Glutamatergic neuron (in vitro differentiated cells): ENCODE measurements at places on chromosomes 2 and 18. TPM values are rescaled to one million over a fixed set of nuclear protein-coding genes. Genes with fewer than 3 reads are reported as not detected.

- H3K4me1 ChIP-seq = no peaks in the 10 kb centered on the region
- no peak overlapping the region for H3K27ac ChIP-seq
- DNase-seq = no peak
These were observed 469.0 kb upstream of the SALL3 start for GRCh38 chr18:78510636-78511035.

GRCh38 chr2:230144355-230144754, 75.4 kb downstream of the SP110 start:
- no peak overlapping the region for H3K27ac ChIP-seq
- no peak for DNase-seq
- H3K4me1 ChIP-seq = no peaks in the 10 kb centered on the region
- H3K27me3 ChIP-seq = no peaks in the 10 kb centered on the region
- H3K4me3 ChIP-seq = no peak overlapping the region

Gene RFX8
- 1.0 TPM for total RNA-seq

GRCh38 chr18:59918997-59919396, 19.2 kb downstream of the PMAIP1 start:
- H3K4me3 ChIP-seq = no peak overlapping the region
- H3K4me1 ChIP-seq = peaks cover 17% of the 10 kb centered on the region
- H3K36me3 ChIP-seq = no peaks in the 10 kb centered on the region
- no peak overlapping the region for H3K27ac ChIP-seq

Gene SULT1C3
- total RNA-seq = not detected

DNA sequence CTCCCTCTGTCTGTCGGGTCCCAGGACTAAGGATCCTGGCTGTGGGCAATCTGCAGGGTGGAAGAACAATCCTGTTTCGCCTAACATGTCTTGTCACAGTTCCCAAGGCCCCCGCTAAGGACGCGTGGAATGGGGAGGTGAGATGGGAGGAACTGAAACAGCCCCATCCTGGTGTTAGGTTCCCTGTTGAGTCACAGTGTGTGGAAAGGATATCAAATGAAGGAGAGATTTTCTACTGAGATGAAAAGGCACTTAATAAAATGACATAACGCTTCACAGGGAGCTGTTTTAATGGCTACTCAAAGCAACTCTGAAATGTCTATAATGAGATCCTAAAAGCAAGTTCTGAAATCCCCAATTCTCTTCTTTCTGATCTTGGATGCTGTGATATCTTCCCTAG, 52.5 kb downstream of the RAB31 start:
- no peak overlapping the region for H3K4me3 ChIP-seq
- DNase-seq = no peak
- no peak overlapping the region for H3K27ac ChIP-seq
- H3K36me3 ChIP-seq = peaks cover 16% of the 10 kb centered on the region

GRCh38 chr2:25566094-25566493, 107.3 kb downstream of the DTNB start:
- no peaks in the 10 kb centered on the region for H3K27me3 ChIP-seq
- no peaks in the 10 kb centered on the region for H3K36me3 ChIP-seq
- no peak overlapping the region for H3K4me3 ChIP-seq
- H3K4me1 ChIP-seq = peaks cover 3% of the 10 kb centered on the region

Gene PROKR1
- 0.83 TPM for total RNA-seq

Gene SLC35G4
- not detected for total RNA-seq

DNA sequence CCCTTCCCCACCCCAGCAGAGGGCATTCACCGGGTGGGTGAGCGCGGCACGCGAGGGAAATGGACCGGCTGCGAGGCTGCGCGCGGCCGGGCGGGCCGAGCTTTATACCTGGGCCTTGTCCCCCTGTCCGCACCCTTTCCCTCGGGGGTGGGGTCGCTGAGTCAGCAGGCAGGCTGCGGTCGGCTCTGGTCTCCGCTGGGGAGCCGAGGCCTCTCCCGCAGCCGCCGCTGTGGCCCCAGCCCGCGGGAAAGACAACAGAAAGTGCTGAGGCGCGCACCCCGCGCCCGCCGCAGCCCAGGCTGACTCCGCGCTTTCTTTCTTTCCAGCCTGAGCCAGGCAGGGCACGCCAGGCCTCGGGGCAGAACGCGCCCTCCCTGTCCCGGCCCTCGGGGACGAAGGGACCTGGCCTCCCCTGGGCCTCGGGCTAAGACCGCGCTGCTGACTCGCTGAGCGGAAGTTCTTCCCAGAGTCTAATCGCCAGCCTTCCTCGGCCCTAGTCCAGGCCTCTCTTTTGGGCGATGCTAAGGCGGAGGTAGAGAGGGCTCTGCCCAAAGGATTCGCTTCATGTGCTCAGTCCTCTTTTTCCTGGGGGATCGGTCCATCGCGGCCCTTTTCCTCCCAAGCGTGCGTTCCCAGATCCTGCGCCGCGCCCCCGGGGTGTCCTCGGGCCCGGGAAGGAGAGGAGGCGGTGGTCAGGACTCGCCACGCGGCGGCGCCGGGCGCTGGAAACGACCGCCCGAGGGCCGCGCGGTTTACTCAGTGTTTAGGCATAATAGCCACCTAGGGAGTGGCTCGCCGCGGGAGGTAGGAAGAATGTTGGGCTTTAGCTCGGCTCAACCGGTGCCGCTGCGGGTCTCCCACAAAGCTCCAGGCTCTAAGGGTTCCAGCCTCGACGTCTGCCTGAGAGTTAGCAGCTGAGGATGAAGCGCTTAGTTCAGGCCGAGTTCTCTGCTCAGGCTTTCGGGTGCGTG, at the start of gene CRYBA2:
Gene CRYBA2, minus strand, starts transcription at position 78 of the 971 bp plus-strand sequence. CDS start 246 bp downstream, outside the sequence.
- peaks cover 39% of the 10 kb centered on the region for H3K27me3 ChIP-seq
- DNase-seq = peak; percentile 55
- H3K4me3 ChIP-seq = peak within 1 kb of the TSS; percentile 20
- H3K4me1 ChIP-seq = no peaks in the 10 kb centered on the region

Gene SGPP2
- 2.1 TPM for total RNA-seq
